Stimulated activated CD4-positive, alpha-beta T cell treated with anti-CD3 and anti-CD28 coated beads, Interleukin-1b, Interleukin-23, amount 100 ng/mL, for 24 hours (primary cell): ENCODE measurements at places on chromosomes 12 and 14.
A peak's percentile ranks its signal among the peaks of the same experiment; 100 is the strongest.

- DNase-seq, result no peak
These were observed 95.0 kb upstream of the CCND2 start for GRCh38 chr12:4178424-4179170.

GRCh38 chr14:69652942-69653684 is 41.7 kb downstream of the SUSD6 start:
- no peak for DNase-seq

GRCh38 chr12:3885277-3886094 is 12.3 kb upstream of the PARP11 start:
- peak; percentile 24 for DNase-seq

DNA sequence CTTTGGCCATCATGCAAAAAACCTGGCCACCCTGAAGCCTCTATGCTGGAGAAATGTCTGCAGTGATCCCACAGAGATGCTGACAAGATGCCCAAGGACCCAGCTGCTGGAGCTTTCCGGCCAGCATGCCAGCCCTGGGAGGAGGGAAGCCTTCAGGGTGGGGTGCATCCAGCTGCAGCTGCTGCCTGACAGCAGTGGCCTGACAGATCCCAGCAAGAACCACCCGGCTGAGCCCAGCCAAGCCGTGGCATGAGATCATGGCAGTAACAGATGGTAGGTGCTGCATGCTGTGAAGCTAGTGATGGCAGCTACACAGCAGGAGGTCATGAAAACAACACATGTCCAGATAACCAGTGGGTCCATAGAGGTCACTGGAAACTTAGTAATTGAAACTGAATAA is 13.8 kb downstream of the CLBA1 start:
- DNase-seq, result no peak

GRCh38 chr12:71282020-71282419 is 124.2 kb upstream of the TSPAN8 start:
- no peak for DNase-seq

DNA sequence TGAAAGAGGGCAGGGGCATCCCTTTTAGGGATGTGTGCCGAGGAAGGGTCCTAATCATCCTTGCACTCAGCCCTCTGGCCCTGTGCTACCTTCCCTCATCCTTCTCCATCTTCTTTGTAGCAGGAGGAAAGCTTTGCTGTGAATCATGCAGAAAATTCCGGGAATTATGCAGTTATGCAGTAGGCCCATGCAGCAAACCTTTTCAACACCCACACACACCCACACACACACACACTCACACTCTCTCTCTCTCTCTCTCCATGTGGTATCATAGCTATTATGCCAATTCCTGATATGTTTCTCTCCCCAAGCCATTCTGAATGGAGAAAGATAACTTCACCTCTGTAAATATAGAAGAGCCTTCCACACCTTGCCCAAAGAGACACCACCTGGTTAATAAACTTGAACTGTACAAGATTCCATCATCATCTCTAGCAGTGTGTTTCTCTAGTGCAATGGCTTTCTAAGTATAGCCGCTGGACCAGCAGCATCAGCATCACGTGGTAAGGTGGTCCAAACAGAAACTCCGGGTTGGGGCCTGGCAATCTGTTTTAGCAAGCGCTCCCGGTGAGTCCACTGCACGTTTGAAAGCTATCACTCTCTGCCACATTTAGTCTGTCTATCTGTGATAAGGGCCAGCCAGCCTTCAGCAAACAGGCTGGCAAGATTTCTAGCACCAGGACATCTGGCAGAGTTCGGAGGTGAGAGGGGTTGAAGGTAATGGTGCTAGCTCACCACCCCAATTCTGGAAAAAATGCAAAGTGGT is 57.6 kb downstream of the MDM2 start:
- no peak for DNase-seq

- no peak for DNase-seq
These were observed 289.5 kb upstream of the E2F7 start for GRCh38 chr12:77354766-77355362.

GRCh38 chr12:14188744-14189143 is 176.7 kb upstream of the ATF7IP start:
- no peak for DNase-seq
